ENCODE measurements at places on chromosomes 5 and 9.

- no peak for DNase-seq
Measured at GRCh38 chr9:101764472-101764871, 26.0 kb upstream of the GRIN3A start.

DNA sequence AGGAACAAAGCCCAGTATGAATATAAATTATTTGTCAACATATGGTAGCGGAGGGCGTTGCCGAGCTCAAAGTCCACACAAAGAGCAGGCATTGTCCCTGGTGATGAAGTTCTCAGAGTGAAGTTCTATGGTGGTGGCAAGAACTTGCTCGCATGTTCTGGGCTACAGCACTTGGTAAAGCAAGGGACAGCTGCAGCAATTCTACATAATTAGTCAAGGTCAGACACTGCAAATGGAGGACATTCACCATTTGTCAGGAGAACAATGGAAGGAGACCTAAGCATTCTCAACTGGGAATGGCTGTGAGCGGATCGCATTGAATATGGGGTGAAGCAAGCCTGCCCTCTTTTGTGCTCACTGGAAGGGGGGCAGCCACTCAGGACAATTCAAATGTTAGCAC, 503.8 kb upstream of the ADAMTS16 start:
- DNase-seq, result no peak

DNA sequence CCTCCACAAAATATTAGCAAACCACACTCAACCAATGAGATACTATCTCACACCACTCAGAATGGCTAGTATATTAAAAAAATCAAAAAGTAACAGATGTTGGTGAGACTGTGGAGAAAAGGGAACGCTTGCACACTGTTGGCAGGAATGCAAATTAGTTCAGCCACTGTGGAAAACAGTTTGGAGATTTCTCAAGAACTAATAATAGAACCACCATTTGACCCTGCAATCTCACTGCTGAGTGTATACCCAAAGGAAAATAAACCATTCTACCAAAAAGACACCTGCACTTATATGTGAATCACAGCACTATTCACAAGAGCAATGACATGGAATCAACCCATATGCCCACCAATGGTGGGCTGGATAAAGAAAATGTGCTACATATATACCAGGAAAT, 393.5 kb downstream of the PDE4D start:
- DNase-seq, result no peak

GRCh38 chr9:134655586-134656333, 14.2 kb downstream of the COL5A1 start:
- DNase-seq, result no peak

All from stimulated activated CD8-positive, alpha-beta memory T cell treated with anti-CD3 and anti-CD28 coated beads, Interleukin-4, amount 100 ng/mL, for 4 hours (primary cell).